Epithelial cell of proximal tubule (primary cell): ENCODE measurements at places on chromosomes 4 and X.

GRCh38 chrX:131723646-131724045 lies 179.8 kb downstream of the OR13H1 start:
- no peak for DNase-seq

DNA sequence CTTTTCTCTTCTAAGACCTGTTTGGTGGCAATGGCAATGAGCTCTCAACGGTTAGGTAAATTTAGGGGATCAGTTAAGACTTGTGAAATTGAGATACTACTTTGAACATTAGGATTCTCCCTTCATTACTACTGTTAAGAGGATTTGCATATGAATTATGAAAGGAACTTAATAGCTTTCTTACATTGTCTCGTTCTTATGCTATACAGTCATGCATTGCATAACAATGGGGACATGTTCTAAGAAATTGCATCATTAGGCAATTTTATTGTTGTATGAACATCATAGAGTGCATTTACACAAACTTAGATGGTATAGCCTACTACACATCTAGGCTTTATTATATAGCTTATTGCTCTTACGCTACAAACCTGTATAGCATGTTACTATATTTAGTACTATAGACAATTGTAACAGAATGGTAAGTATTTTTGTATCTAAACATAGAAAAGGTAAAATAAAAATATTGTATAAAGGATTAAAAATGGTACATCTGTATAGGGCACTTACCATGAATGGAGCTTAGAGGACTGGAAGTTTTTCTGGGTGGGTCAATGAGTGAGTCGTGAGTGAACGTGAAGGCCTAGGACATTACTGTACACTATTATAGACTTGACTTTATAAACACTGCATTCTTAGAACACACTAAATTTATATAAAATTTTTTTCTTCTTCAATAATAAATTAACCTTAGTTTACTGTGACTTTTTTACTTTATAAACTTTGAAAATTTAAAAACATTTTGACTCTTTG lies 62.5 kb downstream of the PAQR3 start:
- DNase-seq, result no peak

DNA sequence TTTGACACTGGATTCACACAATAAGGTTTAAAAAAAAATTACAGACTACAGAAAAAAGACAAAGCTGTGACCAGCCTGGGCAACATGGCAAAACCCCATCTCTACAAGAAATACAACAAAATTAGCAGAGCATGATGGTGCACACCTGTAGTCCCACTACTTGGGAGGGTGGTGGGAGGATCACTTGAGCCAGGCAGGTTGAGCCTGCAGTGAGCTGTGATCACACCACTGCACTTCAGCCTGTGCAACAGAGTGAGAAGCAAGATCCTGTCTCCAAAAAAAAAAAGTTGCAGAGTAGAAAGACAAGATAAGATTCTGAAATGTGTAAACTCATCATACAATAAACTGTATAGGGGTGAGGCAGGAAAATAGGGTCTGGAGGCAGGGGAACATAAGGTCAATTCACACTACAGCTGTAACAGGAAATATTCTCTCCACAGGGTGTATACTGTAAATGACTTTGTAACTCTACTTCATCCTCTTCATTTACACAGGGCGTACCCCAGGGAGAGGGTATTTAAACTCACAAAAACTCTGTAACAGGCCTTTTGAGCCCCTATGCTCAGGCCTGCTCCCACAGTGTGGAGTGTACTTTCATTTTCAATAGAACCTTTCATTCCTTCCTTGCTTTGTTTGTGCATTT lies 112.6 kb upstream of the MAPK10 start:
- no peak for DNase-seq

GRCh38 chrX:104342065-104342464 lies 87.3 kb upstream of the ESX1 start:
- no peak for DNase-seq

- DNase-seq, result no peak
These were observed 58.0 kb upstream of the ABCG2 start for GRCh38 chr4:88216395-88216794.

DNA sequence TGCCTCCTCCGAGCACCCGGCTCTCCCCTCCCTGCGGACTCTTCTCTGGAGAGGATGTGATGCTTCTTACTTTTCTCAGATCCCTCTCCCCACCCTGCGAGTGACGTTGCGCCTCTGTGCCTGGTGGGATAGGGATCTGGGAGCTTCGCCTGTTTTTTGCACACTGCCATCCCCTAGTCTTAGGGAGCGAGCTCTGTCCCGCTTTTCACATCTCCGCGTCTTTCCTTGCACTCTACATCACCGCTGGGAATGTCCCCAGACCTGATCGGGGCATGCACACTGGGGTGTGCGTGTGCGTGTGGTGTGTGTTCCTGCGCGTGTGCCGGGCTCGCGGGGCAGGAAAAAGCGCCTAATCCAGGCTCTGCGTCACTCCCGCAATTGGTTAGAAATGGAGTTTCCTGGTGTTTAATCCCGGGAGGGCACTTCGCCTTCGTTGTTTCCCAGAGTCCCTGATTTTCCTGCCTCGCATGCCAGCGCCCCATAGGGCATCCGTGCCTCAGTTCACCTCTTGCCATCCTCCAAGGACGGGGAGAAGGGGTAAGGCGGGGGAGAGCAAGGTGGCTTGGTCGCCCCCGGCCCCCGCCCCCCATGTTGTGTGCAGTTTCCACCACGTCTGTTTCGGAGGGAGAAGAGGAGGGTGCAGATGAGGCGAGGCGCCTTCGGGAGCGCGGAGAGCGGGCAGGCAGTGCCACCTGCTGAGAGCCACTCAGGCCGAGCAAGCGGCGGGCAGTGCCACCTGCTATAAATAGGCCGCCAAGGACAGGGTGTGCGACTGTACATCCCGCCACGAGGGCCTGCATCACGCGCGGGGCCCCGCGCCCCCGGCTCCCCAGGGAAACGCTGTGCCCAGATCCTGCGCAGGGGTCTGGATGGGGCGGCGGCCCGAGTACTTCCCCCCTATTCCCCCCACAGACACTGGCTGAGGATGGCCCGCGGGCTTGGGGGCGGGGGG lies 759 bp upstream of the TBC1D1 start:
- no peak for DNase-seq

- DNase-seq, result no peak
These were observed 54.2 kb downstream of the CASP6 start for GRCh38 chr4:109648997-109649575.
